NCI-H446 treated with DMSO at 0.1 percent for 48 hours (cell line): ENCODE measurements at places on chromosomes 6 and 20.

DNA sequence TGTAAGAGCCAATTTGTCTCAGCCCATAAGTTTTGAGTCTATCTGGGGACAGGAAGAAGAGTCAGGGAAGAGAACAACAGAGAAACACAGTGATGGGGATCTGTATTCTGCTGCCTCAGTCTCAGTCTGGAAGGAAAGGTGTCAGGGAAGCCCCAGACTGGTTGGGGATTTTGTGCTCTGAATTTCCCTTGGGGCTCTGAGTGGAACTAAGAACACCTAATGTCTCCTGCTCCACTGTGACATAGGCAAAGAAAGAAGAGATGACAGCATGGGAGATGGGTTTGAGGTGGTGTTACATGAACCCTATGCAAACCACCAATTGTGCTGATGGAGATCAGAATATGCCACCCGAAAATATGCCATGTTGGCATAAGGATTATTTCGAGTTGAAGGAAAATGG, 139.5 kb upstream of the MYLIP start:
- no peak for DNase-seq

- no peak for DNase-seq
These were observed 520.5 kb upstream of the ADGRB3 start for GRCh38 chr6:68114463-68115047.

DNA sequence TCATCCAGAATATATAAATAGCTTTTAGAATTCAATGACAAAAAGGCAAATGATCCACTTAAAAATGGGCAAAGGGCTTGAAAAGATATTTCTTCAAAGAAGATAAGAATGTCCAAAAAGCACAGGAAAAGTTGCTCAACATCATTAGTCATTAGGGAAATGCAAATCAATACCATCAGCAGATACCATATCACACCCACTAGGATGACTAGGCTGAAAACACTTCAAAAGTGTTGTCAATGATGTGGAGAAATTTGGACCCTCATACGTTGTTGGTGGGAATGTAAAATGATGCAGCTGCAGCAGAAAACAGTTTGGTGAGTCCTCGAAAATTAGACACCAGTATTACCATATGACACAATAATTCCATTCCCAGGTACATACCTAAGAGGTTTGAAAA, 303.6 kb upstream of the SLC35B3 start:
- DNase-seq: no peak

- DNase-seq: no peak
These were observed 2.7 kb downstream of the KIAA0408 start for GRCh38 chr6:127456465-127456864.

GRCh38 chr6:44471271-44471981, 83.9 kb downstream of the CDC5L start:
- DNase-seq: no peak

DNA sequence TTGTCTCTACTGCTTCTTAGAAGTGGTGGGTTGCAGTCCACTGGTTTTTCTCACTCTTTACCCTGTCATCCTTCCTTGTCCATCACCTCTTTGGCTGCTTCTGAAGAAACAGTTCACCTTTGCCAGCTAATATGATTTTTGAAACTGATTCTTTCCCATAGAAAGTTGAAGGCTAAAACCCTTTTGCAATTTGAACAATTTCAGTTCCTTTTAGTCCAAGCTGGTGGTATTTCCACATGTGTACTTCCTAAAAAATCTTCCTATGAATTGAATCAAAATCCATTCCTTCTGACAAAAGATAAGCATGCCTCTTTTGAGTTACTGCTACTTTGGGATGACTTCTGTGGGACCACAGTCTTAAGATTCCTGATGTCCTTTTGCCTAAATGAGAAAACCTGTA, 210.0 kb upstream of the MAN1A1 start:
- DNase-seq: no peak

GRCh38 chr6:36888654-36889481, 3.1 kb downstream of the C6orf89 start:
- DNase-seq: no peak

- DNase-seq: no peak
These were observed 31.3 kb upstream of the CHD6 start for GRCh38 chr20:41649489-41649888.

- no peak for DNase-seq
These were observed 132.9 kb downstream of the FOXO3 start for GRCh38 chr6:108693430-108694154.

DNA sequence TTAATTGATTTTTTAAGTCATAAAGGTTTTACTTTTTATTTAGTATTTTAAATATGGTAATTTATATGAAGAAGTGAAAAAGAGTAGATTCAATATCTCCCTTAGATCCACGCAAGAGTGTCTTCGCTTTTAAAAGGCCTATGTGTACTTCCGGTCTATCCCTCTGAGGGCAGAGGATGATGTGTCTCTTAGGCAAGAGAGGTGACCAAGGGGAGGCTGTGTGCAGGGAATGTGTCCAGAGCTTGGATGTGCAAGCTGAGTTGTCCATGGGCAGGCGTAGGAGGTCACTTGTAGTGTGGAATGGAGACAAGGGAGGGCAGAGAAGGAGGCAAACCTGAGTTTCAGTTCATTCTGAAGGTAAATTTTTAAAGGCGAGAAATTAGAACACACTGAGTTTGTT, 113.9 kb downstream of the CRYBG1 start:
- DNase-seq: no peak

DNA sequence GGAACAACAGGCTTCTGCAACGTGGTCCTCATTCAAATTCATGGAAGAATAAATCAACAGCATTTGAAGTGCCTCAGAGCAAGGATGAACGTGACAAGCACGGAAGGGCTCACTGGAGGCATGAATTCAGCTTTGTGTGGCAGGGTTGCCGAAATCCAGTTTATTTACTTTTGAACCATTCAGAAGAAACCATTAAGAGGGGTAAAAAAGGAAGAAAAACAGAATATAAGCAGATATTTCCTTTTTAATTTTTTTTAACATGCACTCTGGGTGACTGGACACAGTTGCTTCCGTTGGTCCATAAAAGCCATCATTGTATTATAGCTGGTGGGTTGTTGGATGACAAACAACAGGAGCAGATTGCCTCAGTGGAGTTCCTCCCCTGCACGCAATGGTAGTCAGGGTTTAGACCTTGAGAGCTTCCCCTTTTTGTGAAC, 17.3 kb upstream of the SNRPB2 start:
- DNase-seq: no peak

GRCh38 chr6:137492289-137493217, 1.6 kb downstream of the OLIG3 start:
- DNase-seq: no peak

DNA sequence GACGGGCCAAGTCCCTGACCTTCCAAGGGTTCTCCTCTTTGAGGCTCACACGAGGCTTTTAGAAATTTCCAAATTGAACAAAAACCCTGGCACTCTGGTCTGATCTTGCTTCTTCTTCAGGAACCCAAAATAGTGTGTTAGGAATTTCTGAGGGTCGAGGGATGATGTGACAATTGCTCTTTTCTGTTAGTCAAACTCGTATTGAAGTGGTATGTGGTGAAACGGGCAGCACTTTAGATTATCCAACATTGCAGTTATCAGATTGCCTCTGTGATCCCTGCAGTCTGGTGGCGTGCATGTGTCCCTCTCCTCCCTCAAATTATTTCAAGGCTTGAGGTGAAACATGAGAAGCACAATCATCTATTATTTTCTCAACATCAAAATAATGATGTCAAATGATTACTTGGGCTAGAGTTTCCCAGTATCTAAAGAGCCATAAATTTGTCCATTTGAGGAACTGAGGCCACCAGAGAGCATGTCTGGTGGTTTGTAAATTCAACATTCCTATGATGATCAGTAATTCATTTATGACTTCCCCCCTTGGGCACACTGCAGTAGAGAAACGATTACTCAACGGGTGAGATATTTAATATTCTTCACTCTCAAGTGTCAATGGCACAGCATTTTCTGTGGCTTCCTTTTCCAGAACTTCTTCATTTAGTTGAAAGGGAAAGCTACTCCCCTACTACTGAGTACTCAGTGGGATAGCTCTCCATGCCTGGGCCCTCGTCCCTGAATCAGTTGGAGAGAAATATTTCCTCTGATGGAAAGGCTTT, 308.6 kb upstream of the MAP3K7 start:
- no peak for DNase-seq

DNA sequence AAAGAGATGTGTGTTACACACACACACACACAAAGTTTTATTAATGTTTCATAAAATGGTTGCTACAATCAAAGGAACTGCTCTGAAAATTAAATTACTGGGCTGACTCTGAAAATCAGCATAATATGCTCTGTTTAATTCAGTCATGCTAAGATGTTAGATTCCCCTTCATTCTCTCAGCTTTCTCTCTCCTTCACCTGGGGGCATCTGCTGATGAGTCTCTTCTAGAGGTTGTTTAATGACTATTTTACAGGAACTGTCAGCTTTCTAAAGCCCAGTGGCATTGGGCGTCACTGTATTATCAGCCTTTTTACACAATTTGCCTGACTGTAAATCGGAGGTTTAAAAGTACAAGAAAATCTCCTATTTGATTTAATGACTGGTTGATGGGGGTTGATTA, 559.7 kb upstream of the POU3F2 start:
- DNase-seq: no peak

DNA sequence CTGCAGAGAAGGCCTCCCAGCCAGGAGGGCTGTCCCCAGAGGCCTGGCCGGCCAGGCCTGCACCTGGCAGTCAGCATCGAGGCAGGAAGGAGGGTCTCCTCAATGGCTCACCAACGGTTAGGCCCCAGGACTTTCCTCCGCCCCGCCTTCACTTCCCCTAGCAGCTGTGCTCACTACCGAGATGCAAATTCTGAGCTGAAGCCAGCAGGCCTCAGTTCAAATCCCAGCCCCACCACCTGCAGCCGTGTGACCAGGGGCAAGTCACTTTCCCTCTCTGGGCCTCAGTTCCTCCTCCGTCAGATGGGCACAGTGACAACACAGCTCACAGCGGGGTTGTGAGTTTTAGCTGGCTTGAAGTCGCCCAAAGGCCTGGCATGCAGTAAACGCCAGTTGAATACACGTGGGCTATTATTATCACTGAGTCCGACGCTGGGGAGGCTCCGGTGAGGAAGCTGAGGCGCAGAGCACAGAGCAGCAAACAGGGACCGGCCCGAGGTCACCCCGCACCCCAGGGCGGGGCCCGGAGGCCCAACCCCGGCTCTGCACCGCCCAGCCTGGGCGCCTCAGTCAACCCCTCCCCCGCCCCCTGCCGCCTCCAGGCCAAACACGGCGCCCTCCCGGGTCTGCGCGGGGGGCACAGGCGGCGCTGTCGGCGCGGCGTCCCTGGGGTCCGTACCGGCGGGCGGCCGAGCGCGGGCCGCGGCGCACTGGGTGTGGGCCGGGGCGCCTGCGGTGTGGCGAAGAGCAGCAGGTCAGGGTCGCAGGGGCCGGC, 671 bp downstream of the E2F1 start:
- DNase-seq: peak; percentile 61

- no peak for DNase-seq
These were observed 279.4 kb downstream of the RFPL4B start for GRCh38 chr6:112626468-112627082.

DNA sequence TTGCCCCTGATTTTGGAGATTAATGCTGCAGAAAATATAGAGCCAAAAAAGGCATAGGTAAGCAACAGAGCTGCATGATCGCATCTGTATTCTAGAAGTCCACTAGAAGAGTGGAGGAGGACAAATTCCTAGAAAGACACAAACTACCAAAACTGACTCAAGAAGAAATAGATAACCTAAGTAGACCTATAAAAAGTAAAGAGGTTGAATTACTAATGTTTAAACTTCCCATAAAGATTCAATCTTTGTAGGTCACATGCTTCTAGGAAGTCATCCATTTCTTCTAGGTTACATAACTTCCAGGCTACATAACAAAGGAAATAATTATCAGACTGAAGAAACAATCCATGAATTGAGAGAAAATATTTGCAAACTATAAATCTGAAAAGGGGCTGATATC, 84.4 kb downstream of the JPH2 start:
- no peak for DNase-seq

DNA sequence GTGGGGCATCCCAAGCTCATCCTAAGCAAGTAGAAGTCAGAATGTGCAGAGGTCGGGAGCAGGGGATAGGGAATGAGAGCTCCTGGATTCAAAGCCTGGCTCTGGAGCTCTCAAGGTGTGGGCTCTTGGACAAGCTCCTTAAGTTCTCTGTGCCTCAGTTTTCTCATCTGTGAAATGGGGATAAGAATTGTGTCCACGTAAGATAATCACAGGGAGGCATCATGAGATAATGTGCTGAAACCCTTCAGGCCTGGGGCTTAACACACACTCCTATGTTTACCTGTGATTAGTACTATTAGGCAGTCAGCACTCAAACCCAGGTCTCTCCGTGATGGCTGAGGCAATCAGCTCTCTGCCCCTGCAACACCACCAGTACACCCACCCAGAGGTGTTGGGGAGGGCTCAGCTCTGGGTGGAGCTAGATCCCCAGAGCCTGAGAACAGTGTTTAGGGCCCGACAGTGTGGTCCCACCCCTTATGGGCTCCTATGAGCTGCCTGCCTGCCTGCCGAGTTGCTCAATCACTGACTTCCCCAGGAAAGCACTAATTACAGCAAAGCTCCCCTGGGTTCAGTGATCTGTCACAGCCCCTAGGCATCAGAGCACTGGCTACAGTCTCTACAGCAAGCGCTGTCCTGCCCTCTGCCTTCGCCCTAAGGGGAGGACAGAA, 6.3 kb upstream of the SIRPA start:
- no peak for DNase-seq

DNA sequence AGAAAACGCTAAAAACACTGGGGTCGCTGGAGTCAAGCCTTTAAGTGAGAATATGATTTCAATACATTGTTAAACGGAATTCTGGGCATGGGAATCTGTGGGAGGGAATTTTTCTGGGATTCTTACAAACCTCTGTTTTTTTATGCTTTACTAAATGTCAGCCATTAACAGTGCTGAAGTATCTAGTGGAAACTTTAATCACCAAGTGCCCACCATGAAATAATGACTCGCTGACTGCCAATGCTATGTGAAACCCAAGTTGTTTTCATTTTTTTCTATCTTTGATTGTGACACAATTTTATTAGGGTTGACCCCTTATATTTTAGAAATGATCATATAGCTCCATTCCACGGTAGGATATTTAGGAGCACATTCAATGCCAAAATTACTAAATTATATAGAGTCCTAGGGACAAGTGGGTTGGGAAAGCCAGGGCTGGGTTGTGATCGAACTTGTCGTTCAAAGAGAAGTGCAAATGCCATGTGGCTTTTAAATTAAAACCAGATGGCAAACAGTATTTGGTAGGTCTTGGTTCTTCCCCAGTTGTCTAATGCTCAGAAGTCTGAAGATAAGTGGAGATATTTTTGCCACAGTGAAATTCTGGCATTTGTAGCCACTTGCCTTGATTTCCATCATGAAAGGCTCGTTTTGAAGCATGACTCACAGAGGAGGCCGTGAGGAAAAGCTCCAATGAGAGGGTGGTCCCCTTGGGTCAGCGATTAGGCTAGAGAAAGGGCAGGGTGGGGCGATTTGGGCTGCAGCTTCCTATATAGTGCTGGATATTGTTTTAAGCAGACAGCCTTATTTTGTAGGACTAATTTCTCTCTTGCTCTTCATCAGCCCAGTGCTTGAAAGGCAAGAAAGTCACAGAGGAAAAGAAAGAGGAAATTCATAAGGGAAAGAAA, 254.4 kb upstream of the JAG1 start:
- DNase-seq: no peak

GRCh38 chr6:6284221-6284966, 36.1 kb downstream of the F13A1 start:
- DNase-seq: no peak

GRCh38 chr6:32177183-32177787, 920 bp upstream of the RNF5 start:
- DNase-seq: peak; percentile 82
